HT1080 (cell line): ENCODE measurements at places on chromosomes 1 and 21. TPM values are rescaled to one million over a fixed set of nuclear protein-coding genes. Genes with fewer than 3 reads are reported as not detected.

DNA sequence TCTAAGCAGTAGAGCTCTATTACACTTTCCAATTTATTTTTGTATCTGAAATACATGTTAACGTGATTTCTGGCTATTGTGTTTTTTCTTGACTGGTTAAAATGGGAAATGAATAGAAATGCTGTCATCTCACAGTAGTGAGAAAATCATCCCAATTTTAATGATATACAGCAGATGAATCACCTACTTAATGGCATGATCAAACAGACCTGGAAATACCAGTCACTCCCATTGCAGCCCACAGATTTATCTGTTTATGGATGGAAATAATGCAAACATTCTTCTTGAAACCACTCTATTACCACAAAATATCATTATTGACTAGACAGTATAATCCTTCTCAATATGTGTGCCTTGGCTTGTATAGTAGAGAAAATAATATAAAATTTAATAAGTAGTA, 497.8 kb upstream of the ADAMTS5 start:
- no peak for DNase-seq

DNA sequence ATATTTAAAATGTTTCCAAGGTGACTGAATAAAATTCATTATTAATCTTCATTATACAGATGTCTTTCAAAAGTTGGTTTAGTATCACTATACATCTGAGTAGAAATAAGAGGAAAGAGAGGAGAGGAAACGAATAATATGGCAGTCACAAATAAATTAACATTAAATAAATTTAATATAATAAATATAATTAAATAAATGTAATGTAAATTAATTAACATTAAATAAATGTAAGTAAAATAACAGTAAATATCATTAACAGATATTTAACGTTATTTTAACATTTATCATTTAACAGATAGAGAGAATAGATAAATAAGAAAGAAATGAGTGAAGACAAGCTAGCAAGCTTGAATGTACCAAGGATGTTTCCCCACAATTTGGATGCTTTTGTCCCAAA, 592.7 kb downstream of the NEGR1 start:
- no peak for DNase-seq

GRCh38 chr1:186753241-186753640, 73.0 kb upstream of the PTGS2 start:
- DNase-seq: peak; percentile 51

DNA sequence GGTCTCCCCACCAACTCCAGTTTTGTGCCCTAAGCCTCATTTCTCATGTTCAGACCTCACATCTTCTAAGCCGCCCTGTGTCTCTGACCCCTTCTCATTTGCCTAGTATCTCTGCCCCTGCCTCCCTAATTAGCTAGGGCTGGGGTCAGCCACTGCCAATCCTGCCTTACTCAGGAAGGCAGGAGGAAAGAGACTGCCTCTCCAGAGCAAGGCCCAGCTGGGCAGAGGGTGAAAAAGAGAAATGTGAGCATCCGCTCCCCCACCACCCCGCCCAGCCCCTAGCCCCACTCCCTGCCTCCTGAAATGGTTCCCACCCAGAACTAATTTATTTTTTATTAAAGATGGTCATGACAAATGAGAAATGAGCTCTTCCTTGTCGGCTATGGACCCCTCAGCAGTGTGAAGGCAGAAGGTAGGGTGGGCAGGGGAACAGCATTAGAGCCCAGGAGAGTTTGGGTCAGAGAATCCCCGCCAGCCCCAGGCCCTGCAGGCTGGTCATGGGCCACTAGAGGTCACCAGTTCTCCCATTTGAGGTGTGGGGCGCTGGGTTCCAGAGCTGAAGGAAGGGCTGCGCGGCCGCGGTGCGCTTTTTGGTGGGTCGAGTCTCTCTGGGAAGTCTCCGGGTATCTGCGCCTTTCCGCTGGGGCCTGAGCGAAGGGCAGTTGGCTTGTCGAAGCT, 11.5 kb downstream of the ADAMTSL4 start:
- DNase-seq: no peak

- no peak for DNase-seq
These were observed 7.7 kb downstream of the ARMH1 start for GRCh38 chr1:44681905-44682882.

- DNase-seq: peak; percentile 30
These were observed 1.1 kb downstream of the LRRC8C start for GRCh38 chr1:89633800-89634625.

GRCh38 chr1:45016767-45017166, 4.7 kb downstream of the UROD start:
- no peak for DNase-seq

DNA sequence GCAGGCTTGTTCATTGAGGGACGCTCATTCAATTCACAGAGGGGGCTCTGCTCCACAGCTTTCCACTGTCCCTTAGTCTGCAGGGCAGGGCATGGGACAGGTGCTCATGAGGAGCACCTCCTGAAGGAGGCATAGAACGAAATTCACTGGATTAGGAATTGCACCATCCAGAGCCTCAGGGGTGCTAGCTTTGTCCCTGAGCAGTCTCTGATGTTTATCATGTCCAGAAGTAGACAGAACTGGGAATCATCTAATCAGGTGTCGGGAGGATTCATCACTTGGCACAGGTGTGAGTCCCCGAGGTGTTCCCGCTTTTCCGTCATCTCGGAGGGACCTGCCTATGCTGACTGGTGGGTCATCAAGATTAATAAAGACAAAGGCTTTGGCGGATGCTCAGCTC, 321.4 kb downstream of the AJAP1 start:
- DNase-seq: no peak

- DNase-seq: no peak
These were observed 67.3 kb downstream of the SLC35F3 start for GRCh38 chr1:233971753-233972152.

DNA sequence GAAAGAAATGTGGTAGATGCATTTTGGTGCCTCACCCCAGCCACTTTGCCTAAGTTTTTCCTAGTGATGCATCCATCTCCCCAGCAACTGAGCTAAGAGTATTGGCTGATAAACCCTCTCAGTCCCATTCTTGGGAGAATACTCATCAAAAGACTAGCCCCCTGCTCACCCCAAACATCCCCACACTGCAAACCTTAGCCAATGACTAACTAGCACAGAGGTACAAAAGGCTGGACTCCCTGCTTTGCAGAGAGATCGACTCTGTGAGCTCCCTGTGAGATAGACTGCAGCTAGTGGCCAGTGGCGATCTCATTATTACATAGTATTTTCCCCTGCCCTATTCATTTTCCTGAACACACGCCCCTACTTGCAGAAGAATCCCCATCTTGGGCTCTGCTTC, 155.3 kb downstream of the HHIPL2 start:
- peak; percentile 42 for DNase-seq

GRCh38 chr1:179530352-179530751, 45.4 kb downstream of the NPHS2 start:
- DNase-seq: no peak

GRCh38 chr1:98073106-98073505, 152.3 kb upstream of the DPYD start:
- DNase-seq: no peak

- no peak for DNase-seq
These were observed 142.8 kb downstream of the ETS2 start for GRCh38 chr21:38948377-38949069.

- DNase-seq: no peak
These were observed 13.4 kb downstream of the CFAP74 start for GRCh38 chr1:1990222-1990621.

Gene ATP1B1
- 23.1 and 35.9 TPM in 2 replicates for total RNA-seq

Gene TFF2
- not detected in 2 replicates for total RNA-seq

Gene TMPRSS3
- total RNA-seq: not detected in 2 replicates

Gene TNFRSF1B
- 0.16 and 0.17 TPM in 2 replicates for total RNA-seq

Gene TSPAN1
- 0.77 and 2.4 TPM in 2 replicates for total RNA-seq
